Stimulated activated CD4-positive, alpha-beta T cell treated with anti-CD3 and anti-CD28 coated beads, Interleukin-1b, Interleukin-23, amount 100 ng/mL, for 24 hours (primary cell): ENCODE measurements at places on chromosomes 1 and 21.

DNA sequence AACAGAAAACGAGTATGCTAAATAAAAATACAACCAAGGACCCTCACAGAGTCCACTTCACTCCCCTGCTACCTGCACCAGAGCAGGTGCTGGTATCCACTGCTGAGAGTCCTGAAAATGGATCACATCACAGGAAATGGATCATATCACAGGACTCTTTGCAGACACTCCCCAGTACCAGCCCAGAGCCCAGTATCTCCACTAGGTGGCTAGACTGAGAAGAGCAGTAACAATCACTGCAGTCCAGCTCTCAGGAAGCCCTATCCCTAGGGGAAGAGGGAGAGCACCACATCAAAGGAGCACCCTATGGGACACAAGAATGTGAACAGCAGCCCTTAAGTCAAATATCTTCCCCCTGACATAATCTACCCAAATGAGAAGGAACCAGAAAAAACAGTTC, 28.0 kb downstream of the AGBL4 start:
- no peak for DNase-seq

GRCh38 chr1:214854126-214854875, 228.2 kb upstream of the KCNK2 start:
- no peak for DNase-seq

DNA sequence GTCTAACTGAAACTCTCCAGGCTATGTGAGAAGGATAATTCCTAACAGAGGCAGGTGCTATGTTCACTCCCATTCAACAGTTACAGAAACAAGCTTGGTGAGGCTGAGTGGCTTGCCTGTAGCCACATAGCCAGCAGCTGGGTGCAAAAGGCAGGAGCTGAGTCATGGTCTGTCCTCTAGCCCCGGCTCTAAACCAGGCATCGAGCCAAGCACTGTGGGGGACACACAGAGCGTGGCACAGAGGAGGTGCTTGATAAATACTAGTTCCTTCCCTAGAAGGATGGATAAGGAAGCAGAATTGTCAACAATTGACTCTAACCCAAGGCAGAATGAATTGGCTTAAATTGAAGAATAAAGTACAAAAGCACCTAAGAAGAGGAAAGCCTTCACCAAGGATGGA, 10.4 kb upstream of the KCNA2 start:
- DNase-seq, result no peak

GRCh38 chr1:181089676-181090544, 1.4 kb downstream of the IER5 start:
- no peak for DNase-seq

GRCh38 chr1:207412845-207413244, 41.3 kb upstream of the CR2 start:
- DNase-seq, result no peak

- no peak for DNase-seq
Measured at GRCh38 chr1:156676820-156677615, at the start of gene NES. Gene NES, minus strand, starts transcription at chr1:156677407. Its CDS starts 143 bp downstream, at chr1:156677264.

DNA sequence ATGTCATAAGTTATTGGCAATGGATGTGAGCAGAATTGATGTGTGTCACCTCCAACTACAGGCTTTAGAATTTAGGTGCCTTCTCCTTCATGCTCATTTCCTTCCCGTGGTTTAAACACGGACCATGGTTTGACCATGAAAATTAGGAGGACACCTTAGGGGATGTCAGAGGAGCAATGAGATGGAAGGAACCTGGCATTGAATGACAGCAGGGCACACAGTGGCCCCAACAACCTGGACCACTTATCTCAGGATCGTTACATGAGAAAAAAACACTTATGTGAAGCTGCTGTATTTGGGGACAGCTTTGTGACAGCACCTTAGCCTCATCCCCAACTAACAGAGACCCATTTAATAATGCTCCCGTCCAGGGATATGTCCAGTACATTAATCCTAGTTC, 70.8 kb downstream of the SLC9A1 start:
- no peak for DNase-seq

DNA sequence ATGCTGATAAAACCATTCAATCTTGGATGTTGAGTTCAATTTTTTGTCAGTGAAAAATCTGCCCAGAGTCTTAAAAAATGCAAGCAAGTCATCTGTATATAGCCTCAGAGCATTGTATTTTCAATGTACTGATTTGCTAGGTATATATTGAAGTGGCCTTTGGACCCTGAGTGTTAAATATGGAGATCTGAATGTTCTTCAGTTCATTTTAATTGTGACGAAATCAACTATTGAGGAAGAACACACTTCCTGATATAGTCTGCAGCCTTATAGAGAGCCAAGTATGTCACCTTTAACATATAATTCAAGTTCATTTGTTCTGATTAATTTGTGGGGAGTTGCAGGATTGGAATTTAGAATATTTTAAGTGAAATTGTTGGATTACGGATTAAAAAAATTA, 128.1 kb downstream of the ST6GALNAC3 start:
- no peak for DNase-seq

DNA sequence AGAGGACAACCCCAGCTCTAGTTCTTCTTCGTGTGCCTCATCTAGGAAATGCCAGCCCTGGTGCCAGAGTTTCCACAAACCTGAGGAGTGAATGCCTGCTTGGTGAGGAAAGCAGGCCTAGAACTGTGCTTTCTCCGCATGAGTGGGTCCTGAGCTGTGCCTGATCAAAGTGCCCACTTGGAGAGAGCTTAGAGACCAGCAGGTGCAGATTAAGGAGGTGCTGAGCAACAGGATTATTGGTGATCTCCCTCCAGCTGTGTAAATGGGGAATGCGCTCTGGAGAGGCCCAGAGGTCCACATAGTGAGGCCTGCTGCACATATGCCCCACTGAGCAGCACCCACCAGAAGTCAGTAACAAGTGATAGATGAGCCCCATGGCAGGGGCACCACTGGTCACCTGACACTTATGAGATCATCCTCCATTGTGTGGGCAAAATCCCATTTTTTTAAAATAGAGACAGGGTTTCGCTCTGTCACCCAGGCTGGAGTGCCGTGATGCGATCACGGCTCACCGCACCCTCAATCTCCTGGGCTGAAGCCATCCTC, 127.2 kb upstream of the ZC3H12A start:
- no peak for DNase-seq

DNA sequence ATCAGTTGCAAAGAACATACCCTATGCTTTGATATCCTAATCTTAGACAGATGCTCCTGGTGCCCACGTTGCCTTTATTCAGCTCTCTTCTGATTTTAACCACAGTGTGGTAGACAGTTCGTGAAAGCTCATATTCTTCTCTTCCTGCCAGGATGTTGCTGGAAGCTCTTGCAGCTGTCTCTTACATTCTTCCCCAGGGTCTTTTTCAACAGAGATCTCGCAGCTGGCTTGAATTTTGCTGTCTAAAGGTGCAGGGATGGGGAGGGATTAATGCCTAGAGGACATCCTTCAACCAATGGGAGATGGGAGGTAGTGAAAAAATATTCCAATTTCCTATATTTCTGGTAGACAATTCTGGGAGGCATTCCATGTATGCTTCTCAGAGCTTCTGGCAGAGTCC, 150.0 kb upstream of the APP start:
- DNase-seq, result no peak

DNA sequence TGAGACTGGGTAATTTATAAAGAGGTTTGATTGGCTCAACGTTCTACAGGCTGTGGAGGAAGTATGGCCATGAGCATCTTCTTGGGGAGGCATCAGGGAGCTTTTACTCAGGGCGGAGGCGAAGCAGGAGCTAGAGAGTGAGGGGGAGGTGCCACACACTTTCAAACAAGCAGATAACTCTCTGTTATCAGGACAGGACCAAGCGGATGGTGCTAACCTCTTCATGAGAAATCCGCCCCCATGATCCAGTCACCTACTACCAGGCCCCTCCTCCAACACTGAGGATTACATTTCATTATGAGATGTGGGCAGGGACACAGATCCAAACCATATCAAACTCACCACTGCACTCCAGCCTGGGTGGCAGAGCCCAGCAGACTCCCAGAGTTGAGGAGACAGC, 11.5 kb upstream of the LRRC47 start:
- no peak for DNase-seq

DNA sequence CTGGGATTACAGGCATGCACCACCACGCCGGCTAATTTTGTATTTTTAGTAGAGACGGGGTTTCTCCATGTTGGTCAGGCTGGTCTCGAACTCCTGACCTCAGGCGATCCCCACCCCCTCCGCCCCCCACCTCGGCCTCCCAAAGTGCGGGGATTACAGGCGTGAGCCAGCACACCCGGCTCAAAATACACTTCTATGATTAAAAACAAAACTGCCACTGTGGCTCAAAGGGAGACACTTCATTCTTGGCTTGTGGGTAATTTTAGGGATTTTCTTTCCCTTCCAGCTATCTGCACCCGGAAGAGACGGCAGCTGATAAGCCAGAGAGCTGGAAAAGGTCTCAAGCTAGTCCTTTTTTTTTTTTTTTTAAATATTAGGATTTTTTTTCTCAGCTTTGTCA, 24.5 kb downstream of the TMPRSS2 start:
- DNase-seq, result no peak

DNA sequence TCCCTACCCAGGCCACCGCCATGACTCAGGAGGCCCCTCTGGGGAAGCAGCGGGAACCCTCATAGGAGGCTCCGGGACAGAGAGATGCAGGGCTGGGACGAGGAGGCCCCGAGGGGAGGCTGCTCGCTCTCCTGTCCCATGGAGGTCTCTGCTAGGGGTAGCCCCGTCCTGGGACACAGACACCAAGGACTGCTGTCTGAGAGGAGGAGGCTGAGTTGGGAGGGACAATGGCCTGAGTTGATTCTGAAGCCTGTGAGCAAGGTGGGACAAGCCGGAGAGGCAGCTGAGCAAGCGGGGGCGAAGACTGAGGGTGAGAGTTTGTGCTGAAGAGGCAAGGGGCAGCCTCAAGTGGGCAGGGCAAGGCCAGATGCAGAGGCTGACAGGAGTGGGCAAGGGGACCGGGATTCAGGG, 17.4 kb downstream of the SLC27A3 start:
- DNase-seq, result no peak

DNA sequence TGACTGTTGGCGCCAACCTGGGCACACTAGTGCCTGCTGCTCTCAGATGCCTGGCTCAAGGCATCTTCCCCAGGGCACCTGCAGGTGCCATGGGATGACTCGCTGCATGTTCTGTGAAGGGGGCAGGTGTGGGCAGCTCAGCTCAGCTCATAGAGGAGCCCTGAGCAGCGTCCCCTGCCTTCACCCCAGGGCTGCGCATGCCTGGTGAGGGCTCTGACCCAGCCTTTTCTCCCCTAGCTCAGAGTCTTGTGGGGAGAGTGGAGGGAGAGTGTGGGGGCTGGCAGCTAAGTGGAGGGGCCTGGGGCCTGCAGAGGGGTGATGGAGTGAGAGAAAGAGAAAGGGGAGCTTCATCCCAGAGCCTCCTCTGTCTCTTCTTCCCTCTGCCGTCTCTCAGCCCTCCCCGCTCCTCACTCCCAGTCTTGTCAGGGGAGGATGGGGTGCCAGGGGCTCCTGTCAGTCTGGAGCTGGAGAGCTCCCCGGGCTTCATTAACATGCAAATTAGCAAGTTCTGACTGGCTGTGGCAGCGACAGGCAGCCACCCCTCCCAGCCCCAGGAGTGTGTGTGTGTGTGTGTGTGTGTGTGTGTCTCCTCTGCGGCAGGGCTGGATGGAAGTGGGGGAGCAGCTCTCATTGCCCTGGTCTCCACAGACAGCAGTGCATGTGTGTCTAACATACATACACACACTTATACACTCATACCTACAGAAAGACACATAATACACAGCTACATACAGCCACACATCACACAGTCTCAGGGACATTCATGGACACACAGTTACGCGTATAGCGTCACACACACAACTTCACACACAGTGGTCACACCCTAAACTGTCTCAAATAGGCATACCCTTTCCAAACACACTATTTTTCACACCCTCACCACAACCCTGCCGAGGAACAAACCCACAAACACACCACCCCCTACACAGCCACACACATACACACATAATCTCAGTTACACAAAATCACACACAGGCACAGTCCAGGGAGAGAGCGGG, 34.0 kb downstream of the FOXO6 start:
- no peak for DNase-seq

DNA sequence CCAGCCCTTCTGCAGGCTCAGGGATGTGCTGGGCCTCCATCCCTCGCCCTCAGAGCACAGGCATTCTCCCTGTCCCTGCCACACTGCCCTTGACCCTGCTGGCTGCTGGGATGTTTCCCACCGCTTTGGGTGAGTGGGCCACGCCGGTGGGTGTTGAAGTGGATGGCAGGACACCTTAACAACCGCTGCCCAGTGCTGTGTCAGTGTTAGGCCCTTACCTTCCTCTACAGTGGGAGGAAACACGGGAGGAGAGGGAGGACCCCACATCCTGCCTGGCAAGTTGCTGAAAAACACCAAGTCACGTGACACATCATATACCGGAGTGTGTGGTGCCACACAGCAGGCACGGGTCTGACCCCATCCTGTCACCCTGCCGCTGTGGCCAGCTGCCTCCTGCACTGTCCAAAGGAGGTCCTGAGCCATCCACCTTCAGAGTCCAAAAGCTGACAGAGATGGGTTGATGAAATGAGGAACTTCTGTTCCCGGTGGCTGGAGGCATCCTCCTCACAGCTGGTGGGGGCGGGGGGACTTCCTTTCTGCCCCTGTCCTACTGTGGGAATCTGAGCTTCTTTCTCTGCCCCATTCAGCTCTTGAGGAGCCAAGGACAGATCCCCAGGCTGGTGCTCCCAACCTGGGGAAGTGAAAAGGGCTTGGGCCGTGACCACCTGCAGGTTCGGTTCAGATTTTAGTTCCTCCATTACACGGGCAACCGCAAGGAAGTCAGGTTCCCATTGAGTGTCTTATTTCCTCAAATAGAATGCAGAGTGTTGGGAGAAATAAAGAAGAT, 3.2 kb upstream of the THEMIS2 start:
- no peak for DNase-seq

- no peak for DNase-seq
Measured at GRCh38 chr1:177333936-177334595, 163.3 kb downstream of the BRINP2 start.

- DNase-seq, result no peak
Measured at GRCh38 chr1:8201331-8201861, 116.5 kb upstream of the SLC45A1 start.

- DNase-seq, result no peak
Measured at GRCh38 chr1:5889901-5890300, 102.3 kb downstream of the NPHP4 start.

GRCh38 chr1:171802207-171802606, 20.7 kb downstream of the METTL13 start:
- DNase-seq, result no peak

- DNase-seq, result no peak
Measured at GRCh38 chr21:44293551-44294231, 6.2 kb upstream of the PFKL start.

DNA sequence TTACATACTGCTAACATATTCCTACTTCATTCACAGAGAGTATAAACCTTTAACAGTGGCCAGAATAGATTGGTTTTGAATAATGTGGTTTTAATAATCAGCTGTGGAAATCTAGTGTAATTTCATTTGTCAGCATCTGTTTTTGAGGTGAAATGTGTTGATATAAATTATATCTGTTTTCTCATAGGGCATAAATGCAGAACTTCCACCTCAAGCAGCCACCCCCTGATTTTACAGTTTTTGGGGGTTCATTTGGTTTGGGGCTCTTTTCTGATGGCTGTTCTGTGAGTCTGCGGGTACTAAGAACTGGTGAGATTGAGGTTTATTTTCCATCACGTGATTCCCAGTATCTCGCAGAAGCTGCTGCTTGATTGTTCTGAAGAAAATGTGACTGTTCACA, 23.2 kb downstream of the EDARADD start:
- no peak for DNase-seq
